ENCODE measurements at places on chromosomes 2 and 18.

DNA sequence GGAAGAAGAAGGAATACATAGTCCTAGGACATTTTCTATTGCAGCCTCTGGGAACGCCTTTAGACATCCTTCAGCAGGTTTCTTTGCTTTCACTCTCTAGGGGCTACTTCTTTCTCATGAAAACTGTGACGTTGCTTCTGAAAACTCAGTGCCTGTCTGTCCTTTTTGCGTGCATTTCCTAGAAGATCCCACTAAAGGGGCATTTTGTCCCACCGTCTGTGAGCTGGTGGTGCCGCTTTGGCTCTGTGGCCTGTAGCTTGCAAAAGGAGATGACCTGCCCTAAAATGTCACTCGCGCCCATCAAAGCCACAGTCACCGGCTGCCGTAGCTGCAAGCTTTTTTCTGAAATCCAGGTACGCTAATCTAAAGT, 579 bp downstream of the STAT4 start:
- no peak for DNase-seq

- DNase-seq, result no peak
These were observed 101.9 kb upstream of the TWIST2 start for GRCh38 chr2:238745997-238746396.

DNA sequence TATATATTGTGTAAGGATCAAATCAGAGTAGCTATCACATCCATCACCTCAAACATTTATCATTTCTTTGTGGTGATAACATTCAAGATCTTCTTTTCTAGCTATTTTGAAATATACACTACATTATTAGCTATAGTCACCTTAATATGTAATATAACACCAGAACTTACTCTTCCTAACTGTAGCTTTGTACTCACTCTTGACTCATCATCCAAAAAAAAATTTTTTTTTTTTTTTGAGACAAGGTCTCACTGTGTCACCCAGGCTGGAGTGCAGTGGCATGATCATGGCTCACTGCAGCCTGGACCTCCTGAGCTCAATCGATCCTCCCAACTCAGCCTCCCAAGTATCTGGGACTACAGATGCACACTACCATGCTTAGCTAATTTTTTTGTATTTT, 153.3 kb downstream of the EML6 start:
- no peak for DNase-seq

- no peak for DNase-seq
These were observed 33.6 kb downstream of the PLEKHA3 start for GRCh38 chr2:178513876-178514275.

GRCh38 chr2:45774688-45775244, 123.3 kb downstream of the PRKCE start:
- peak; percentile 80 for DNase-seq

GRCh38 chr2:179793902-179794301, 67.5 kb downstream of the ZNF385B start:
- no peak for DNase-seq

- no peak for DNase-seq
These were observed 88.9 kb upstream of the SLC35G4 start for GRCh38 chr18:11520536-11520935.

- DNase-seq, result peak; percentile 95
These were observed 209.4 kb upstream of the TRIB2 start for GRCh38 chr2:12507295-12507694.

DNA sequence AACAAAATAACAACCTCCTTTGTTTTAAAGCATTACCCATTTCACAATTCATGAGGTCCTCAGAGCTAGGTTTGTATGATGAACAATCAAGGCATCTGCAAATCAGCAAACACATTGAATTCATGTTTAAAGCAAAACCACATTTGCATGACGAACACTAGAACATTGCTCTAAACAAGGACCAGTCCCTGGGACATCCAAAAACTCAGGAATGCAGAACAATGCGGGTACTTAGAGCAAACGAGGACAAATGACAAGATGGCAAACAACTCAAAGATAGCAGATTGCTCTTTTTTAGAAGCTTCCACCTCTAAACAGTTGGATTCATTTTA, 45.7 kb upstream of the RALBP1 start:
- DNase-seq, result no peak

DNA sequence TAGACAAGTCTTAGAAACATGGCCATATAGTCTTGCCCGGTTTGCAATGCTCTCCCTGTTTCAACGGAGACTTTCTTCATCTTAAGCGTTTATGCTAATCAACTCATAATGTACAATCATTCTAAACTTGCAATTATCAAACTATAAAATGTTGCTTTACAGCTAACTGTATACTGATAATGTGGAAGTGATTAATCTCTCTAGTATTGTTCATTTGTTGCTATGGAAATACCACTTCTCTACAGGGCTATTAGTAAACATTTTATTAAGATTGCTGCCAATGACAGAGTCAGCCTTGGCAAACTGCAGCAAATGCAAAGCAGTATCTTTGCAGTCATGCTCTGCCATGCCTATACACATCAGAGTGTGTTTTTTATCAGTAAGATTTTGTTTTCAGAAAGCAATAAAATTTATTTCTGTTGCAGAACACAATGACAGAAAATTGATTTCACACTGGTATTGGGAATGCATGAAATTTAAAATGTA, 1201.8 kb upstream of the CDH2 start:
- peak; percentile 23 for DNase-seq

GRCh38 chr2:202171241-202171825, 67.1 kb downstream of the SUMO1 start:
- no peak for DNase-seq

DNA sequence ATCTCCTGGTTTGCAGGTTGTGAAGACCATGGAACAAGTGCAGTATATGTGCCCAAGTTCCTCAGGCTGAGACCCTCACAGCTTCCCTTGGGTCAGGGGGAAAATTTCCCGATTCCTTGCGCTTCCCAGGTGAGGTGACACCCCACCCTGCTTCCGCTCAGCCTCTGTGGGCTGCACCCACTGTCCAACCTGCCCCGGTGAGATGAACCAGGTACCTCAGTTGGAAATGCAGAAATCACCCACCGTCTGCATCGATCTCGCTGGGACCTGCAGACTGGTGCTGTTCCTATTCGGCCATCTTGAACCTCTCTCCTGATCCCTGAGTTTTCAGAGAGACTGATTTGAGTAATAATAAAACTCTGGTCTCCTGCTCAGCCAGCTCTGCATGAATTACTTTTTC, 30.6 kb downstream of the CHCHD5 start:
- DNase-seq, result no peak

GRCh38 chr2:167924556-167924955, 322.8 kb downstream of the STK39 start:
- peak; percentile 33 for DNase-seq

DNA sequence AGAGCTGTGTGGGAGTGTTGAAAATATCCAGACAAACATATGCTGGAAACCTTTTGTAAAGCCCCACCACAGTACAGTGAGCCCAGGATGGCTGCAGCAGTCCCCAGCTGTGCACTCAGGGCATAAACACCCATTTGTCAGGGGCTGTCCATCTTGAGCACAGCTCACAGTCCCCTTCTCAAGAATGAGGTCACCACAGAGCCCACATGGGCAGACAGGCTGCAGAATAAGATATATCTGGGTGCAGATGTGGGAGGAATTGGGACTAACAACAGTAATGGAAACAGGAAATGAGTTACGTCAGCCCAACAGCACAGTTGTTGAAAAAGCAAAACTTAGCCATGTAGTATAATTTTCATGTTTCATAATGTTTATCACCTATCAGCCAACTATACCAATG, 219.6 kb downstream of the ETAA1 start:
- no peak for DNase-seq

GRCh38 chr18:50287028-50287440, 458 bp downstream of the CXXC1 start:
- DNase-seq, result no peak

DNA sequence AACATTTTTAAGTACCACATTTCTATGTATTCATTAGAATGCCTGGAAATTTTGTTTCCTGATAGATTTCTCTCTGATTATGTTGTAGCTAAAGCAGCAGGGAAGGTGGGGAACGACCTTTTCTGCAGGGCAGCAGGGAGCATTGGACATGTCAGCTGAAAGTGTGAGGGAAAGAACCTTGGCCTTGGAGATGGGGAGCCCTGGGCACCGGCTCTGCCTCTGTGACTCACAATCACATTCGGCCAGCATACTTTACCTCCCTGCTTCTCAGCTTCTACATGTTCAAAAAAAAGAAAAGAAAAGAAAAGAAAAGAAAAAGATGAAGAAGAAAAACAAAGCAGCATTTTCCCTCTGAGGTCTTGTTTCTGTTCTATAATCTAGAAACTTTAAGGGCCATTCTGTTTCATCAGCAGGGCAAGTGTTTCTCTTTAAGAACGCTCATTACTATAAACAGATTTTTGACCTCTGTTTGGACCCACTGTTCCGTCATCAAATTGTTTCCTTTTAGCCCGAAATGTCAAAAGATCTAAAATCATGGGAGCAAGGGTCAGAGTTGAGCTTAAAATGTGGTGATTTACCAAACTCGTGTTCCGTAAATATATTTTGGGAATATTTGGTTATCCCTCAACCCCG, 27.9 kb downstream of the SETBP1 start:
- DNase-seq, result no peak

GRCh38 chr2:160194351-160194750, 5.7 kb downstream of the ITGB6 start:
- DNase-seq, result no peak

GRCh38 chr18:59728816-59729215, 31.6 kb upstream of the CCBE1 start:
- no peak for DNase-seq

DNA sequence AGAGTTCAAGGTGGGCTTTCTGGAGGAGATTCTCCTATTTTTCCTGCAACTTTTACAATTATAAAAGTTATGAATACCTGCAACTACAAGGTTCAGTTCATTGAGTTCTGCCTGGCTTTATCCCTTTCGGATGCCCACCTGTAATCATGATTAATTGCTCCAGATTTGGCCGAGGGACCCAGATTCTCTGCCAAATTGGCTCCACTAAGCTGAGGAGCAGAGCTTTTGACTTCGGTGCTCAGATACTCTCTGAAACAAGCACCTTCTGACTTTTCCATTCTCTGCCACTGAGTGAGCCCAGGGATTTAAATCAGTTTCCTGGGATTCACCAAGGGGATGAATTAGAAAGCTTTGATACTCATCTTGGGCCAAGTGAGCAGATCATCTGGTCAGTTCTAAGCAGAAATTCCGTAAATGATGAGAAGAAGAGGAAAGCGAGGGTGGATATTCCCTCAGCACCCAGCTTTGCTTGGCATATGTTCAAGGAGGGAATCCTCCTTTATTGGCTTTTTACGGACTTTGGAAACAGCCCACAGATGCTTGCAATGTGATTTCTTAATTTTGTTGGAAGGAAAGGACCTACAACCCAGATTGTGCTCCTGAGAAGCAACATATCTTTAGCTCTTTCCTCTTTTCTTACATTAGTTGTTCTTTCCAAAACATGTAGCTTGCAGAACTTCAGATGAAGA, 179.2 kb downstream of the SETBP1 start:
- DNase-seq, result no peak

- DNase-seq, result no peak
These were observed 201.2 kb downstream of the CCDC178 start for GRCh38 chr18:33239298-33239697.

DNA sequence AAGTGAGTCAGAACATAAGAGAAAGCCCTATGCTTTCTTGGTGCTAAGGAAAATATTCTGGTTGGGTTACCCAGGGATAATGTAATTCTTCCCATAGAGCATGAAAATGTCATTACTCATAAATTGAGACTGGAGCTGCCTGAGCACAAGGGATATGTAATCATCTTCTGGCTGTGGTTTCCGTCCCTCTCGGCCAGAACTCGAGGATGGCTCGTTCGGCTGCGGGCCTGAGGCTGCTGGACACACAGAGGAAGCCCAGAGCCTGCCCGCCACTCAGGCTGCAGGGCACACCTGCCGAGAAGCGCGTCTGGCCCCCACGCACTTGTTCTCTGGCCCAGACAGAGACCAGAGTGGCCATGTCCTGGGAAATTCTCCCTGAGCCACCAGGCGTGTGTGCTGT, 104.9 kb downstream of the ASAP2 start:
- no peak for DNase-seq

- no peak for DNase-seq
These were observed 136.3 kb downstream of the OLA1 start for GRCh38 chr2:174112073-174112472.

DNA sequence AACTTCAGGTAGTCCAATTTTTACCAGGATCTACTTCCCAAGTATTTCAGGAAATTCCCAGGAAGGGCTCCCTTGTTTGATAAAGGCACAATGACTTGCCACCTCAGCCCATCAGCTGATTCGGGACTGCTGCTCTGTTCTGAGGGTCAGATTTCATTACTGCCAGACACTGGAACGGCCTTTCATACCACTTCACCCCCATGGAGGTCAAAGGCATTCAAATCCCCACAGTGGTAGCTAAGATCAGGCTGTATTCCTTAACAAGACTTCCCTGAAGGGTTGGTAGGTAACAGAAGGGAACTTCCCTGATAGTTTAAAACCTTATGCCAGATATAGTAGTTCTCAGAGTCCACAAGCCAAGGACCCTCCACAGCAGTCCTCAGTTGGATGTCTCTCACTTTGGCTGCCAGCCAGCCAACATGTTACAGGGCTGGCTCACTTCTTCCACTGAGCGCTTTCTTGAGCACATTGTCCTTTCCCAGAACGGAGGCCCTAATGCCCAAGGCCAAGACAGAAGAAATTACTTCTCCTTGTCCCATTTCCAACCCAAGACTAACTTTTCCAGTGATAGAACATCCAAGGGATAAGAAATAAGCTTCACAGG, 40.0 kb upstream of the GLS start:
- no peak for DNase-seq

DNA sequence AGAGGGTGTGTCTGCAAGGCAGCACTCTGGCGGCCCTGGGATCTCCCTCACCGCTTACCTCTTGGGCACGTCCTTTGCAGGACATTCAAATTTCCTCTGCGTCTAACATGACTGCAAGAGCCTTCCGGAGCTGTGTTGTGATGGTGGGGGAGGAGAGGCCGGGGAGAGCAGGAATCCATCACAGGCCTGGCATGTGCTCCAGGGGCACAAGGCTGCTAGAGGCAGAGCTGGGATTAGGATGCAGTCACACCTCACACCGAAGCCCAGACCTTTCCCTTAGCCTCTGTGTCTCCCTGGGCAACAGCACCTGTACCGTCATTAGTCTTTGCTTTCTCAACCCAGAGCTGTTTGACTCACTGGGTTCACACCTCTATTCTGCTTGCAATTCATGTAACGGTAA, 111.3 kb downstream of the CMPK2 start:
- peak; percentile 27 for DNase-seq

- no peak for DNase-seq
These were observed 8.6 kb upstream of the TMEM214 start for GRCh38 chr2:27024188-27024587.

DNA sequence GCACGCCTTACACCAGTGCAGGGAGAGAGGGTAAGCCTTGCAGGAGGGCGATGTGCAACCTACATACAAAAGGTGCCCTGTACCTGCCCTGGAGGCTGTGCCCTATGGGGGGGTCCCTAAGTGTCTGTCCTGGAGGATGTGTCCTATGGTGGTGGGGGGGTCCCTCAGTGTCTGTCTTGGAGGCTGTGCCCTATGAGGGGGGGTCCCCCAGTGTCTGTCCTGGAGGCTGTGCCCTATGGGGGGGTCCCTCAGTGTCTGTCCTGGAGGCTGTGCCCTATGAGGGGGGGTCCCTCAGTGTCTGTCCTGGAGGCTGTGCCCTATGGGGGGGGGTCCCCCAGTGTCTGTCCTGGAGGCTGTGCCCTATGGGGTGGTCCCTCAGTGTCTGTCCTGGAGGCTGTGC, 216.6 kb downstream of the HDAC4 start:
- no peak for DNase-seq

GRCh38 chr2:159042115-159042850, 73.8 kb downstream of the TANC1 start:
- no peak for DNase-seq

Measured in NCI-H1417 (cell line).